Left ventricle myocardium inferior (tissue), 1 donor: ENCODE measurements at places on chromosomes 12 and 14. TPM values are rescaled to one million over a fixed set of nuclear protein-coding genes. Genes with fewer than 3 reads are reported as not detected.

NTF3 gene
- 0.99 TPM for total RNA-seq

KIF26A gene
- total RNA-seq = 6.5 TPM

GPR68 gene
- total RNA-seq = 0.41 TPM

GRCh38 chr14:37129047-37129446 lies 43.4 kb downstream of the SLC25A21 start:
- DNase-seq = no peak

DNA sequence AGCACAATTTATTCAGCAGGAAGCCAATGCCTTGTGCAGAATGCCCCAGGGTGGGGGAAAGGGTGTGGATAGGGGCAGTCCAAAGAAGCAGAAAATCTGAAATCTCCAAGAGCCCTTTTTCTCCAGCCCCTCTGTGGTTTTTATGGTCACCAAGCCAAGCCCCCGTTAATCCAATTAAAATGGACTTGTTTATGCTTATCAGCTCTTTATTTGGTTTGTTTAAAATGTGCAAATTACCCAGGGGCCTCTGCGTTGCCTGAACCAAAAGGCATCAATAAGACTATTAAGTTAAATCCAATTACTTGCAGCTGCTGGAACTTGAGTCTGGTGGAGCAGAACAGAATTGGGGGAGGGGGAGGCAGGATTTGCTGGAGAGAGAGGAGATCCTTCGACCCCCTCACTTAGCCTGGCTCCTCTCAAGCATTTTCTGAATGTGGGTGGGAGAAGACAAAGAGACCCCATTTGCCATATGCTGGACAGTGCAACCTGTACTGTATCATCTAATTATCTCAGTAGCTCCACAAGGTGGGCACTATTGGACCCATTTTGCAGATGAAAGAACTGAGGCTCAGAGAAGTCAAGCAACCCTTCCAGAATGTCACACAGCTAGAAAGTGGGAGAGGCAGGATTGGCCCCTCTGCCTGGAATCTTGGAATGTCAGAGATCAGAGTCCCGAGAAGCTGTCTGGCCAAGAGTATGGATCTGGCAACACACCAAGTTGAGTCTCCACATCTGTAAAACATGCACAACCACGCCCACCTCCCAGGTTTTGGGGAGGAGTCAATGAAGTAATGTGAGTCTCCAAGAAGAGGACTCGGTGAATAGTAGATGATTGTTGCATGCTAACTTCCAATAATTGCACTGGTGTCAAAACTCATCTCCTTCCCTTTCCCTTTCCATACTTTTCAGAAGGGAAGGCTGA lies 66.9 kb downstream of the CMKLR1 start:
- no peak for DNase-seq

DNA sequence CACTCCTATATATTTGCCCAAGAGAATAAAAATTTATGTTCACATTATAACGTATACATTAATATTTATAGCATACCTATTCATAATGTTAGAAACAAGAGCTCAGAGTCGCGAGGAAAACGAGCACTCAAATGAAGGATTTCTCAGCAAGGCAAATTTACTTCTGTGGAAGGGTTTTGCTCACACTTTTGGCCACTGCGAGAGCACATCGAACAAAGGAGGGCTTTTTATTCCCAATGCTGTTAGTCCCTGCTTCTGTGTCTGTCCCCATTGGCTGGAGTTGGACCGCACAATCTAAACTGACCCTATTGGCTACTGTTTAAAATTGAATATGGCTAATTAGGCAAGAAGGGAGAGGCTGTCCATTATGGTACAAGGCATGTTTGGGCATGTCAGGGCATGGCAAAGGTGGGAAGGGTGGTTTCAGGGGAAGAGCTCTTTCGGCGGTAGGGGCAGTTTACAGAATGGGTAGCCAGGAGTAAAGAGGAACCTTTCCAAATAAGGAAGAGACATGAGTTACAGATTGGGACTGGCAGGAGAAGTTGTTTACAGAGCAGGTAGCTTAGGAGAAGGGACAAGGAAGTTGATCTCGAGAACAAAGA lies 702.9 kb downstream of the TRHDE start:
- DNase-seq = no peak

DNA sequence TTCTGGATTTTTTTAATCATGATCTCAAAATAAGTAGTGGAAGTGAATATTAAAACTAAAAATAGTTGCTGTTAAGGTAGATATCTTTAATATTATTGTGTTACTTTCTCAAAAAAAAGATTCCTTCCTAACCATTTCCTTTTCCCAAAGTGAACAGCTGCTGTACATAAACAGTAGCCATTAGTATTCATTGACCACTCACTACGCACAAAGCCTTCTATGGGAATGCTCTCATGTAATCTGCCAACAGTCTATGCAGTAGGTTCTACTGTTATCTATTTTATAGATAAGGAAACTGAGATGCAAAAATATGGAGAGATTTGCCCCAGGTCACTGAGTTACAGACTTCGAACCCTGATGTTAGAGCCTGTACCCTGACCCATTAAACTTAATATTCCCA lies 32.1 kb downstream of the ZFP36L1 start:
- DNase-seq = no peak

DNA sequence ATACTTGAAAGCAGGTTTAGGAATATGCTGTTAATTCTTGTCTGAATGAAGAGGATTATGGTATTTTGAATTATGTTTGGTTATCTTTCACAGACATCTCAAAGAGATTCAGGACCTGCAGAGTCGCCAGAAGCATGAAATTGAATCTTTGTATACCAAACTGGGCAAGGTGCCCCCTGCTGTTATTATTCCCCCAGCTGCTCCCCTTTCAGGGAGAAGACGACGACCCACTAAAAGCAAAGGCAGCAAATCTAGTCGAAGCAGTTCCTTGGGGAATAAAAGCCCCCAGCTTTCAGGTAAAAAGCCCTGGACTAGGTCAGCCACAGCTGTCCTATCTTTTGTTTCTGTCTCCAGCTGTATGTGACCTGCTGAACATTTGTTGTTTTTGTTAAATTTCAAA lies 52.1 kb downstream of the RAD52 start:
- DNase-seq = no peak

DNA sequence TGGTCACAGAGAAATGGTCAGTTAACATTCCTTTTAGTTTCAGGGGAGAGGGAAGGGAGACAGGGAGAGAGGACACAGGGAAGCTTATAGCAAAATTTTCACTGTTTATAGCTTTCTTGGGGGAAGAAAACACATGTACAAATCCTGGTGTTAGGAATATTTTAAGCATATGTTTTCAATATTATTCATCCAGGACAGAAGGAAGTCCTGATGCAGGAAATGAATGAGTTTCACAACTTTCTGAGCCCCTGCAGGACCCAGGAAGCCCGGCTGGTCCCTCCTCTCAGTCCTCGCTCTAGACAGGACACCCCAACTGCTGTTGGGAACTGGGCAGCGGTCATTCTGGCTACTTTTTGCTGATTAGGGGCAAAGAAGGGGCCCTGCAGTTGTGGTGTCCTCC lies 71.1 kb upstream of the ZDHHC17 start:
- no peak for DNase-seq

DNA sequence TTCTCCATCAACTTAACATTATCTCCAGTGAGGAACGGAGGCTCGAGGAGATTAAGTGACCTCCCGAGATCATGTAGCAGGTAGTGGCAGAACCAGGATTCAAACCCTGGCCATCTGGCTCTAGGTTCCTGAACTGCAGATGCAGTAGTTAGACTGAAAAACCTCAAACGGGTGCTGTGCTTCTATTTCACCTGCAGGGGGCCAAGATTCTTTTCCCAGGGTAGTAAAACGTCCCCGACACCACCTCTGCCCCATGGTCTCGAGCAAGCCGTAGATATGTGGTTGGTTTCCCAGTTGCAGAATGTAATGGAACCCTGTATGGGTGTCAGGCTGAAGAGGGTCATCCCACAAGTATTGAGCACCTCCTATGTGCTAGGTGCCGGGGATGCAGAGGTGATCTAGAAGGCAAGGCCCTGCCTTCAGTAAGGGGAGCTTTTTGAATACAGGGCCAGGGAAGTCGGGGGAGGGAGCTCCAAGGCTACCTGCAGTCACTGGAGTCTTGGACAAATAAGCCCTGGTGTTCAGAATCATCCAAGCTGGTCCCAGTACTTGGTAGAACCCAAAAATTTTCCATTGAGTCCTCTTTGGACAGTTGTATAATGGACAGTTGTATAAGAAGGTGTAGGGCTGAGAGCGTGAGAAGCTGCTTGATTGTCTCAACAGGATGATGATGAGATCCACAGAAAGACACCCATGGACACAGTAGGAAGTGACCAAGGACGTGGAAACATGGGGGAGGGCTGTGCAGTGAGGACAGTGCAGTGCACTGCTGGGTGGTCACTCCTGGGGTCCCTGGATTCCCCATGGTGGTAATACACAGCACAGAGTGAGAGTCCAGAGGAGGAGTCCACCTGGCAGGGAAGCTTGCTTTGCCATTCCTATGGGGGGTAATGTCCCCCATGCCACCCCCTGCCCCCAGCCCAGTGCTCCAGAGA lies 197.2 kb downstream of the CHST11 start:
- no peak for DNase-seq

DNA sequence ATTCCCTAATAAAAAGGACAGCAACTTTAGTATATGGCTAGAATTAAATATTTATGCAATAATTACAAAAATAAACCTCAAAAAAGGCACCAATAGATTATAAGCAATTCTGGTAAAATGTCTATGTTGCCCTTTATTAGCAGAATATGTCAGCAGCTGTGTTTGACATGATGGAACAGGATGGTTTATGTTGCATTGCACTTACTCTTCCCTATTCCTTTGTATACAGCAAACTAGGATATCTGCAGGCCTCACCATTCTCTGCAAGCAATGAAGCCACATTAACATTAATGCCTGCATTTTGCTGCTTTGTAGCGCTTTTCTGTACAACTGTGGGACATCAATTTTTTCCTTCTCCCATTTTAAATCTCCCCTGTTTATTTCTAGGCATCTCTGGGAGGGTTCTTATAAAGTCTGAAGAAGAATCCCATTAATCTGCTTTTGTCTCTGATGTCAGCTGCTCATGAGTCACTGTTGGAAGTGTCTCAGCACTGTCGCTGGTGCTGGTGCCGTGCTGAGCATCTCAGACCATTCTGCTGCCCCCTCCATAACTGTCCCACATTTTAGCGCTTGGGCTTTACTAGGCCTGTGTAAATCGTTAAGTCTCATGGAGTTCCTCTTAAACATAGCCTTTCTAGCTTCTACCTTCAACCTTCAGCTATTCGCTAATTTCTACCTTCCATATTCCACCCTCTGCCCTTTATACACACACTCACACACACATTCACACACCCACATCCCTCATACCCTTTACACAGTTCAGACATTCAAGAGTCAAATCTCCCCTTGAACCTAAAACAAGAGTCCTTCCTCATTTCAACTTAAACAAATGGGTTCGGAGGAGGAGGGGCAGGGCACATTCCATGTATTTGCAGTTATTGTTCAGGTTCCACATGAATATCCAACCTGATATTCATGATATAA lies 64.4 kb upstream of the TRHDE start:
- DNase-seq = no peak

DNA sequence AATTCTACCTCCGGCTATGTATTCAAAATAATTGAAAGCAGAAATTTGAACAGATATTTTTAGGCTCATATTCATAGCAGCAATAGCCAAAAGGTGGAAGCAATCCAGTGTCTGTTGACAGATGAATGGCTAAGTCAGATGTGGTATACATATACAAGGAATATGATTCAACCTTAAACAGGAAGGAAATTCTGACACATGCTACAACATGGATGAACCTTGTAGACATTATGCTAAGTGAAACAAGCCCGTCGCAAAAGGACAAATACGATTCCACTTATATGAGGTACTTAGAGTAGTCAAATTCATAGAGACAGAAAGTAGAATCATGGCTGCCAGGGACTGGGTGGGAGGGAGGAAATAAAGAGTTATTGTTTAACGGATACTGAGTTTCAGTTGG lies 331.6 kb downstream of the PCNX1 start:
- no peak for DNase-seq
